ENCODE measurements at places on chromosomes 3 and 15. TPM values are rescaled to one million over a fixed set of nuclear protein-coding genes. Genes with fewer than 3 reads are reported as not detected.

OR5AC2 gene
- total RNA-seq: not detected

CRYGS gene
- 4.4 TPM for total RNA-seq

C3orf22 gene
- total RNA-seq: not detected

CEP70 gene
- 3.7 TPM for total RNA-seq

CHRNA3 gene
- not detected for total RNA-seq

GRCh38 chr3:100798012-100798411 is 88.7 kb downstream of the TFG start:
- H3K36me3 ChIP-seq: no peaks in the 10 kb centered on the region
- H3K4me3 ChIP-seq: no peak overlapping the region
- peaks cover 5% of the 10 kb centered on the region for H3K4me1 ChIP-seq
- H3K27me3 ChIP-seq: peaks cover 15% of the 10 kb centered on the region
- DNase-seq: no peak

CHL1 gene
- not detected for total RNA-seq

GRCh38 chr3:96106701-96107100 is 707.7 kb upstream of the EPHA6 start:
- no peaks in the 10 kb centered on the region for H3K36me3 ChIP-seq
- no peak for DNase-seq
- no peaks in the 10 kb centered on the region for H3K27me3 ChIP-seq

DNA sequence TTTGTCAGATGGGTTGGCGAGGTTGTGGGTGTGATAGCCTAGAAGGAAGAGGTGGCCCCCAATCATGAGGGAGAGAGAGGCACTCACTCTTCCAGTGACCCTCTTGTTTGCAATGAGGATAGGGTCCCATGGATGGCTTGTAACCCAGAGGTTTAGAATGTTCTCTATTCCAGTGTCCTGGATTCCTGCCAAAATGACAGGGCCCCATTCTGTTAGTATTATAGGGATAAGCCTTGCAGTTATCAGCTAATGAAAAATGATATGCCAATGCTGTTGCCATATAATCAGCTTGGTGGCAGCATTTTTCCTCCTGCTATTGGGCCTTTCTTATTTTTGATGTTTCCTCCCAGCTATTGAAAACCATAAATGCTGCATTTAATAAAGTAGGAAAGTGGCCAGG is 23.3 kb upstream of the SENP7 start:
- peaks cover 3% of the 10 kb centered on the region for H3K27me3 ChIP-seq
- no peak for DNase-seq
- H3K4me3 ChIP-seq: no peak overlapping the region
- peaks cover 12% of the 10 kb centered on the region for H3K4me1 ChIP-seq
- no peak overlapping the region for H3K27ac ChIP-seq
- peaks cover 3% of the 10 kb centered on the region for H3K36me3 ChIP-seq

- H3K27me3 ChIP-seq: peaks cover 3% of the 10 kb centered on the region
- no peaks in the 10 kb centered on the region for H3K36me3 ChIP-seq
- H3K4me3 ChIP-seq: no peak overlapping the region
Measured at GRCh38 chr3:67113802-67114407, 115.8 kb downstream of the KBTBD8 start.

- DNase-seq: no peak
- H3K27ac ChIP-seq: no peak overlapping the region
- no peak overlapping the region for H3K4me3 ChIP-seq
- H3K27me3 ChIP-seq: no peaks in the 10 kb centered on the region
- no peaks in the 10 kb centered on the region for H3K36me3 ChIP-seq
Measured at GRCh38 chr3:89171687-89172545, 64.5 kb downstream of the EPHA3 start.

SMAD6 gene
- 0.40 TPM for total RNA-seq

PPP1R14D gene
- not detected for total RNA-seq

DNA sequence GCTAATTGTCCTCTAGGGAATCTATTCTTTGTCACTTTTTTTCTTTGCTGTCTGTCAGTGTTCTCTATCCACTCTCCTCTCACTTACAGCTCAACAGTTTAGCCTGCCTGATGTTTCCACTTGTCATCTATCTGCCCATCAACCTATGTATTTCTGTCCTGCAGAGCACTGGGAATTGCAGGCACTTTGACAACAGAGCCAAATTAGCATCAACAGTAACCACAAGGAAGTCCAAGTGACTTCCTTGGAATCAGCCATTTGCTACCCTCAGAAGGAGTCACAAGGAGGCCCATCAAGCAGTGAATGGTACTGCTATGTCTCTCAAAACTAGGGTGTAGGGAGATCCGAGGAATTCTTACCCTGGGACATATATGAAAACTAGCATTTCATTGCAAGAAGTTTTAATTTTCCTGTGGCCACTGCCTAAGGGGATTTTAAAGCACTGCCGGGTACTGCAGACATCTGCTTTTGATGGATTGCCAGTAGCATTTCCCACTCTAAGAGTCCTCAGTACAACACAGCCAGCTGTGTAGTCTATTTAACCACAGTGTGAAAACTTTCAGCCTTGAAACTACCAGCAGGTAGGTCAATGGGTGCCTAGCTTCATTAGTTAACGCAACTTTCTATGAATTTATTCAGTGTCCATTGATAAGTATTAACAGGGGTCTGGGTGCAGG is 898.8 kb downstream of the NTRK3 start:
- no peak overlapping the region for H3K4me3 ChIP-seq
- H3K36me3 ChIP-seq: no peaks in the 10 kb centered on the region
- no peaks in the 10 kb centered on the region for H3K27me3 ChIP-seq
- H3K4me1 ChIP-seq: no peaks in the 10 kb centered on the region
- DNase-seq: no peak

RNF123 gene
- total RNA-seq: 42.0 TPM

GOLGA8G gene
- total RNA-seq: not detected

GRCh38 chr3:152511904-152512303 is 243.2 kb downstream of the MBNL1 start:
- no peak overlapping the region for H3K4me3 ChIP-seq
- H3K36me3 ChIP-seq: no peaks in the 10 kb centered on the region
- DNase-seq: no peak
- H3K27me3 ChIP-seq: peaks cover 19% of the 10 kb centered on the region

ITGA11 gene
- total RNA-seq: 2.1 TPM

- H3K4me3 ChIP-seq: no peak overlapping the region
- peaks cover 3% of the 10 kb centered on the region for H3K36me3 ChIP-seq
Measured at GRCh38 chr15:70337277-70338186, 239.8 kb upstream of the TLE3 start.

DNA sequence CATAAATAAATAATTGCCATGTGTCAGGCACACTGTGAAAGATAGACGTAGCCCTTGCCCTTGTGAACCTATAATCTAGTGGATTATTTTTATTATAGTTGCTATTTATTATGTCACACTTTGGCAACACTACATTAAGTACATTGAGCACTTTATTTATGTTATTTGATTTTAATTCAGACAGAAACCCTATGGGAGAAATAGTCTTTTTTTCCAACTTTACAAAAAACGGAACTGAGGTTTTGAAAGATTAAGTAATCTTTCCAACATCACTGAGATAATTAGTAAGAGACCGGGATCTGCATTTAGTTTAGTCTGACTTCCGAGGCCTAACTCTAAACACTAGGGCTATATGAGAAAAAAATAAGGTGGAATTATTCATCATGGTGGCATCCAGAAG is 2.8 kb upstream of the FILIP1L start:
- peaks cover 2% of the 10 kb centered on the region for H3K36me3 ChIP-seq
- DNase-seq: no peak
- no peak overlapping the region for H3K27ac ChIP-seq
- H3K27me3 ChIP-seq: no peaks in the 10 kb centered on the region
- H3K4me3 ChIP-seq: no peak overlapping the region
- no peaks in the 10 kb centered on the region for H3K4me1 ChIP-seq

DNA sequence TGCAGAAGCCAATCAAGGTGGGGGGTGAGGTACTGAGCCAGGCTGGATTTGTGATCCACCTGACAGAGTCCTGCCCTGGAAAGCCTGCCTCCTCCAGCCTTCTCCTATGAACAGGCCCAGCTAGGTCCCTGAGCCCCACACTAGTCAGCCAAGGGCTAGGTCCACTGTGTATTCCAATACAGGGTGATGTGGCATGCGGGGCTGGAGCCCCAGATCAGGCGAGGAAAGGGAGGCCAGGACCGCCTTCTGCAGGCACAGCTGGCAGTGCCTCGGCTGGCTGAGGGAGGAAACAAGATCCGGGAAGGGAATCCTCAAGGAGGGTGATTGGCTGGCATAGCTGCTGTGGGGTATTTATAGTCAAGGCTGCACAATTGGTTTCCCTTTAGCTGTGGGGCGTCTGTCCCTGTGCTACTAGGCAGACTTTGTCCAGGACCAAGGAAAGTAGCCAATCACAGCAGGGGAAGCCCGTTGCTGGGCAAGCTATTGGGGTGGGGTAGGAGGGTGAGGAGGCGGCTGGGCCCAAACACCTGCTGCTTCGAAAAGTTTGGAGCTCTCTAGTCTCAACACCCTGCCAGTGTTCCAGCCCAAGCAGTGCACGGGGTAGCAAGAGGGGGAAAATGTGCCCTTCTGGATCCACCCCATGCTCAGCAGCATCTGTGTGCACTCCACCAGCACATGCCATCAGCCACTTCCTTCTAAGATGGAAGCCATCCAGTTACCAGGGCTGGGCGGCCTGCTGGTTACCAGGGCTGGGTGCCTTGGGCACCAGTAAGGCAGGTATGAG is 5.9 kb downstream of the KY start:
- H3K4me1 ChIP-seq: no peaks in the 10 kb centered on the region
- peaks cover 2% of the 10 kb centered on the region for H3K27me3 ChIP-seq
- no peak overlapping the region for H3K4me3 ChIP-seq
- H3K36me3 ChIP-seq: no peaks in the 10 kb centered on the region
- no peak overlapping the region for H3K27ac ChIP-seq

- H3K27me3 ChIP-seq: no peaks in the 10 kb centered on the region
- DNase-seq: no peak
- H3K27ac ChIP-seq: no peak overlapping the region
- H3K4me1 ChIP-seq: no peaks in the 10 kb centered on the region
Measured at GRCh38 chr3:20853890-20854289, 667.9 kb upstream of the SGO1 start.

GRCh38 chr3:32817558-32818228 is at the start of gene TRIM71:
TRIM71 (plus strand) TSS chr3:32817997; CDS start chr3:32818081, 84 bp downstream.
- H3K4me1 ChIP-seq: peaks cover 14% of the 10 kb centered on the region

ATP2B2 gene
- not detected for total RNA-seq

LRRK1 gene
- total RNA-seq: 2.1 TPM

GRCh38 chr3:152613851-152614250 is 221.1 kb upstream of the P2RY1 start:
- DNase-seq: no peak
- H3K27ac ChIP-seq: no peak overlapping the region
- H3K36me3 ChIP-seq: no peaks in the 10 kb centered on the region
- H3K4me3 ChIP-seq: no peak overlapping the region
- no peaks in the 10 kb centered on the region for H3K27me3 ChIP-seq
- H3K4me1 ChIP-seq: no peaks in the 10 kb centered on the region

GRCh38 chr3:14849638-14850230 is 31.0 kb downstream of the FGD5 start:
- no peak for DNase-seq
- H3K27me3 ChIP-seq: peaks cover 2% of the 10 kb centered on the region
- no peaks in the 10 kb centered on the region for H3K36me3 ChIP-seq
- H3K27ac ChIP-seq: no peak overlapping the region

CFAP20DC gene
- 0.98 TPM for total RNA-seq

DNA sequence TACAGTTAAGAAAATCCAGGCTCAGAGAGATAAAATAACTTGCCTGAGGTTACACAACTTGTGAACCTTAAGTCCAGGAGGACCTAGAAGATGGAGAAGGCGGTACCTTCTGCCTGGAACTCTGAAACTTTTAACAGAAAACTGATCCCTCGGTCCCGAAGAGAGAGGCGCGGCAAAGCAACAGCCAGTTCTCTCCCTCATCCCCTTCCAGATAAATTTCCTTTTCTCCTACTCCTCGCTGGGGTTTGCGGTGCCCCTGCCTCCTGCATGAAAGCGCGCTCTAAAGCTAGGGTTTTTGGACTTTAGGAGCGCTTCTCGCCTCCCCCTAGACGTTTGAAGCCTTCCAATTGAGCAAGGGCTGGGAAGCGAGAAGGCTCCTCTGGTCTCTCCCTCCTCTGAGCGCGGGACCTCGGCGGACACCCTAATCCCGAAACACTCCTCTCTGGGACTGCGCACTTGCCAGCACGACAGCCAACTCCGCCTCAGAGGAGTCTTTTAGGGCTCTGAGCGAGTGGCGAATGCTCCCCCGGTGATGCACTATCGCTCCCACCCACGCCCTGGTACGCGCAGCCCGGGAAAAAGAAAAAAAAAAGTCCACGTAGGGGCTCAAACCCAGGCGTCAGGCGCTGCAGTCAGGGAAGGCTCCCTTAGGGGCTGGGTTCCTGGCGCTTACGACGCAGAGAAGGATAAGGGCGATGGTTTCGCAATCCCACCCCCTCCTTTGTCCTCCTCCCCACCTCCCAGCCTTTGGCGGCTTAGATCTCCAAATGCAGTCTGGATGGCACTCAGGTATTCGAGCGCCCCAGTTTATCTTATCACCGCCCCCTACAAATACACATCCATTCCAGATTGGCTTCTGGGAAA is 7.9 kb upstream of the EOMES start:
- no peak for DNase-seq
- peaks cover 76% of the 10 kb centered on the region for H3K27me3 ChIP-seq
- peak overlapping the region; percentile 73 for H3K4me3 ChIP-seq
- H3K36me3 ChIP-seq: peaks cover 2% of the 10 kb centered on the region
- H3K4me1 ChIP-seq: peaks cover 28% of the 10 kb centered on the region
- peak overlapping the region; percentile 47 for H3K27ac ChIP-seq

DNA sequence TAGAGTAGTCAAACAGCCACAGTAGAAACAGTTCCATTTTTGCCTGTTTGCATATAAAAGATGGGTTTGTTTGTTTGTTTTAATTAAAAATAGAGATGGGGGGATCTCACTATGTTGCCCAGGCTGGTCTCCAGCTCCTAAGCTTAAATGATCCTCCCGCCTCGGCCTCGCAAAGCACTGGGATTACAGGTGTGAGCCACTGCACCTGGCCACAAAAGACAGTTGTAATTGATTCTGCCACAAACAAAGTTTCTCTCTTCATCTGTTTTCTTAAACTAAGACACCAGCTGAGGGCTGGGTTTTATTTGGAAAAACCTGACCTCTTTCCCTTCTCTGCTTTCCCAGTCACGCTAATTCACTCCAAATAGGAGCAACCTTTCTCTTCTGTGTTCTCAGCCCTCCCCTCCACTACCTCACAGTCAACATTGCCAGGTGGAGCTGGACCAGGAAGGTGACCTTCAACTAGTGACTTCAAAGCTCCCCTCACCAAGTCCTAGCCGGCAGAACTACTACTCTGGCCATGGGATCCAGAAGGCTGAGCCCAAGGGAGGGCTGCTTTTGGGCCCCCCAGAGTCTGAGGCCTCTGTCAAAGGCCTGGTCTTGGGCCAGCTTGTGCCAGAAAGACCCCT is 1.5 kb upstream of the IDH2 start:
- H3K27ac ChIP-seq: no peak overlapping the region
- peaks cover 12% of the 10 kb centered on the region for H3K27me3 ChIP-seq
- peak overlapping the region; percentile 78 for H3K4me3 ChIP-seq
- DNase-seq: no peak
- H3K36me3 ChIP-seq: peaks cover 8% of the 10 kb centered on the region
- peaks cover 41% of the 10 kb centered on the region for H3K4me1 ChIP-seq

TNFAIP8L3 gene
- total RNA-seq: 0.77 TPM

SPINK8 gene
- total RNA-seq: not detected

All from activated CD4-positive, alpha-beta T cell treated with anti-CD3 and anti-CD28 coated beads, Interleukin-2, amount 10 ng/mL, durations not matched to agents 24 days and 14 days (primary cell).